Amygdala (tissue), 56 donors: ENCODE measurements at places on chromosomes 12 and 14.

GRCh38 chr12:109450980-109451379, 26.1 kb downstream of the KCTD10 start:
- no peak for DNase-seq

- DNase-seq: peak; percentile 34
Observed at GRCh38 chr12:71662849-71663560, 643 bp downstream of the ZFC3H1 start.

GRCh38 chr12:98513379-98514322, 1.7 kb upstream of the TMPO start:
- no peak for DNase-seq

DNA sequence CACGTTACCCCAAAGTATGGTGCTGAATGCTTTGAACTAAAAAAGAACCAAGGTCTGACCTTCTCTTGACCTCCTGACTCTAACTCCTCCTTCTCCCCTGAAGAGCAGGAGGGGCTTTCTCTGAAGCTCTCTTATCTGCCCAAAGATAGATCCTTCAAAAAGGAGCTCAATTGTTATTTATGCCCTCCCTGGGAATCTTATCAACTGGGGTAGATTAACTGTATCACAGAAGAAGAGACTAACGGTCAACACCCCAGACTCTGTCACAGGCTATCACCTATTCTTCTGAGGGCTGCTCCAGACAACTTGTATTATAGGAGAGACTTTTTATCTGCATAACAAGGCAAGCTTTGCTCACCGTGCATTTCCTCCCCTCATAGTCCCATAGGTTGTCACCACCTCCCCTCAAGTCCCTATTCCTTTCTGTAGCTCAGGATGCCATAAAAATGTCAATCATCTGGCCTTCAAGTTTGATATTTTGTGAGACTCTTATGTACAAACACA, 86.6 kb downstream of the PAPLN start:
- DNase-seq: no peak

GRCh38 chr12:125098676-125099408, 33.6 kb downstream of the AACS start:
- DNase-seq: no peak

GRCh38 chr14:68039593-68039992, 220.0 kb downstream of the RAD51B start:
- DNase-seq: no peak

DNA sequence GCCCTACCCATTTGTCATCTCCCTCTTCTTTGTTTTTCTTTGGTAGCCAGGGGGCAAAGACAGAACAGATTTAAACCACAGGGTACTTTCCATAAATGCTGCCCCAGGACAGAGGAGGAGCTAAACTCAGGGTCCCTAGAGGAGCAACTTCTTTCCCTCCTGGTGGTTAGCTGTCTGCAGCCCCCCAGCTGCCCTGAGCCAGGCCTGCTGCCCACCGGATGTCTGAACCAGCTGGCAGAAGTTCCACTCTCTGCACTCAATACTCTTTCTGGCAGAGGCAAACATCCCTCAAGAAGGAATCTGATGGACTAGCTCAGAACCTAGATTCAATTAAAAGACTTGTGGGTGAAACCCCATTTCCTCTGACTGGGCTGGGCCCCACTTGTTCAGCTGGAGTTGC, 10.7 kb downstream of the VDR start:
- DNase-seq: no peak

DNA sequence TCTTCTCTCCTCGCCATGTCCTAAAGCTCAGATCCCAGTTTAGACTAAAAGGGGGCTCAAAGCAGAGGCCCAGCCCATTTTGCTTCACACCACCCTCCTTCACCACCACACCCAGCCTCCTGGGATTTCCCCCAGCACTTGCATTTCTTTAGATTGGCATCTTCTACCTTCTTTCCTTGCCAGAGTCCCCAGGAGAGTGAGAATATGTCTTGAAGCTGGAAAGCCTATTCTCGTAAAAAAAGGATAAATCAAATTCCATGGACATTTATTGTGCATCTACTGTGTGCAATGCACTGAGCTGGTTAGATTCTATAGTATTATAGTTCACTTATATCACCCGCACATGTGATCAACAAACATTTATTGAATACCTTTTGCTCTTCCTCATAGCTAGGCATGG, 10.2 kb downstream of the FBXW8 start:
- no peak for DNase-seq

- no peak for DNase-seq
Observed at GRCh38 chr14:90545966-90546751, 149.3 kb downstream of the CALM1 start.

DNA sequence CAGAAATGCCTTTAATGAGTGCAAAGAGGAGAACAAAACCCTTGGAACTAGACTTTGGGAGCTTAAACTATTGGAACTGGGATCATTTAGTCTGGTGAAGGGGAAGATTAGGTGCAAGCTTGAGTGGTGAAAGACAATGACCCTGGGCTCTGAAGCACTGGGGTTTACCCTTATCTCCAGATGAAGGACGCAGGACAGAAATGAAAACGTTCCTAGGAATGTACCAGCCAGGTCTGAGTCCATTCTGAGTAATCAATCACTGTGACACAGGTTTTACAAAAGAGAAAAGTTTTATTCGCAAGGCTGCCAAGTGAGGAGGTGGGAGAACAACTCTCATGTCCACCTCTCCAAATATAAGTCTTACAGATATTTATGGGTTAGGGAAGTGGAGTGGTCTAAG, 249.1 kb downstream of the LRIG3 start:
- DNase-seq: no peak

- no peak for DNase-seq
Observed at GRCh38 chr12:124466216-124467128, 100.9 kb downstream of the NCOR2 start.

GRCh38 chr12:52790427-52791270, 5.3 kb downstream of the KRT3 start:
- no peak for DNase-seq

DNA sequence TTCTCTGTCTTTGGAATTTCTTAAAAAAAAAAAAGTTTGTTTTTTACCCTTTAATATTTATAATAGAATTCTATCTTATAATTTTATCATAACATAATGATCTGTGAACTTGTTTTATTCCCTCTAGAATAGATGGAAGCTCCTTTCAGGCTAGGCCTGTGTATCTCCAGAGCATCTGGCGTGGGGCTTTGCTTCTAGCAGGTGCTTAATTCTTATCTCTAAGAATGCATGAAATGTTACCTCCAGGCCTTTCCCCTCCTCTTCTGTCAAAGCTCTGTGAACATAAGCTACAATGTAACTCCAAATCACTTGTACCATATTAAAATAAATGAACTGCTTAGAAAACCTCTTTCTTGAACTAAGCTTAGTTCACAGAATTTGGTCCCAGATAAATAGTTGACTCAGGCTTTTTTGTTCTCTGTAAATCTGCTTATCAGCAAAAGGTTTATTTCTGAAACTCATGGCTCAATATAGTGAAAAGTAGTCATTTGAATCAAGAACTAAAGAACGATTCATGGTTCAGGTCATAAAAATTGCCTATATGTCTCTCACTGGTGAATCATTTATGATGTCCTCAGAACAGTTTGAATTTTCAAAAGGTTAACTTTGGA, 407.1 kb downstream of the TRHDE start:
- no peak for DNase-seq

DNA sequence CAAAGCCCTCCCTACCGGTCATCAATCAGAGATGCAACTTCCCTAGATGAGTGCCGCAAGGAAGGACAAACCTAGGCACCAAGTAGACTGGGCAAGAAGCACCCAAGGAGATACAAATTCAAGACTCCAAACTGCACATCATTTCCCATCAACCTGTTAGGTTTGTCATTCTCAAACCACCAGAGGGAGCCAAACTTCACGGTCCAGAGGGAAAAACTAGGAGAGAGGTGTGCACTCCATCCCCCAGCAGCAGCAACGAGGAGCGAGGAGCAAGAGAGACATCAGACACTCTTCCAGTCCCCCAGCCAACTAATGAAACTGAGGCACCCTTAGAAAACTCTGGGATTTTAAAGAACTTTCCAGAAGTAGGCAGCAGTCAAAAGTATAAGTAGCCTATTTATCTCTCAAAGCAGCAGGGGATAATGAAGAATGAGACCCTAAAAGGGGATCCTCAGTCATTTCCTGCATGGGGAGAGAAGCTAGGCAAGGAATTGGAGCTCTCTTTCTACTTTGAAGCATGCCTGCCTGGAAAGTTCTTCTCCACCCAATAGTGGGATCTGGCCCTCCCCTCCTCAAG, 37.0 kb upstream of the NT5DC3 start:
- DNase-seq: peak; percentile 13

GRCh38 chr12:124664395-124665111, 97.1 kb upstream of the NCOR2 start:
- no peak for DNase-seq

GRCh38 chr12:58640314-58640713, 280.0 kb downstream of the LRIG3 start:
- no peak for DNase-seq

DNA sequence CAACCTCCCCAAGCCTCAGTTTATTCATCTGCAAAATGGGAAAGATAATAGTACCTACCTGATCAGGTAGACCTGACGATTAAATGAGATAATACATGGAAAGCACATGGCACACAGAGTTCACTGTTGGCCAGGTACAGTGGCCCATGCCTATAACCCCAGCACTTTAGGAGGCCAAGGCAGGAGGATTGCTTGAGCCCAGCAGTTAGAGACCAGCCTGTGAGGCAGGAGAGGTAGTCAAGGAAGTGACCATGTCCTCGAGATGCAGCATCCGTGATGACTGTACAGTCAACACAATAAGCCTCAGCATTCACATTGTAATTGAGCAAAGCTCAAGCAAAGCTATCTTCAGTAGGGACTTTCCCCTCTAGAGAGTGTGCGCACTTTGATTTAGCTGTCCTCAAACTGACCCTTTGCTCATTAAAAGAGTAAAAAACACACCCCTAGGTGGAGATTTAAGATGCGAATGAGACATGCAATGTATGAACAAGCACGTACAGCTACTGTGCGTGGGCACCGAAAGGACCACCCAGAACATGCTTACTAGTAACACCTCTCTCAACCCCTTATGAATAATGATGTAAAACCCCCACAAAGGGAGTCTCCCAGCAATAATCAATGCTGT, 9.9 kb downstream of the ISCU start:
- DNase-seq: no peak

DNA sequence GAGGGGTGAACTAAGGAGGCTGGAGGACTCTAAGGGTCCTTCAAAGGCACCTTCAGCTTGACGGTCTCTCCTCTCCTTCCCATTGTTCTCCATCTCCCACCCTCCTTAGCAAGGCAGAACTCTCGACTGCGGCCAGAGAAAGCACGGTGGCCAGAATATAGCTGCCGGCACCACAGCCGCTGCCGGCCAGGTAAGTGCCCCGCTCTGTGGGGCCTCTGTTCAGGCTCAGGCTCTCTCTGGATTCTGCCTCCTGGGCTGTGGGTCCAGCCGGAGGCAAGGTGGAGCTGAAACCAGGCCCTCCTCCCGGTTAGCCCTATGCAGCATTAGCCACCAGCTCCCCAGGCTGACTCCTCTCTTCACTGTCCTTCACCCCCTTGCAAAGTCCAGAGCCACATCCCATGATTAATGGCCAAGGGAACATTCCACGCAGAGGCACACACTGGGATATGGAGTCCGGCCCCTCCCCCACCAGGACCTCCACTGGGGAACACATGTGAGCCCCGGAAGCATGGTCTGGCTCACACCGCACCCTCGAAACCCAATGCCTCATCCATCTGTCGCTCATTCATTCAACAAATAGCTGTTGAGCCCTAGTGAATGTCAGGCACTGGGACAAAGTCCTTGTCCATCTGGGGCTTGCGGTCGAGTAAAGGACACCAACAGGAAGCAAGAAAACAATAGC, 25.2 kb downstream of the LTBP2 start:
- DNase-seq: no peak

DNA sequence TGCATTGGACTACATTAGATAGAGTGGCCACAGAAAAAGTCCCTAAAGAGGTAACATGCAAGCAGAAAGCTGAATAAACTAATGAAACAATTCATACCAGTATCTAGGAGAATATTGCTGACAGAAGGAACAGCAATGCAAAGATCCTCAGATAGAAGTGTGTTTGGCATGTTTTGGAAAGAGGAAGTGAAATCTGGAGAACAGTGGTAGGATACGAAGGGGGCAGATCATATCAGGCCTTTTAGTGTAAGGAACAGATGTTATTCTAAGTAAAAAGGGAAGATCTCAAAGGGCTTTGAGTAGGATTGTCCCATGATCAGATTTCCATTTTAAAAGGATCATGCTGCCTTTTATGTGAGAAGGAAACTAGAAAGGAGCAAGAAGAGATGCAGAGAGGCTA, 342.9 kb downstream of the PAWR start:
- no peak for DNase-seq

- DNase-seq: no peak
Observed at GRCh38 chr12:131673888-131674257, 37.0 kb upstream of the SFSWAP start.

- DNase-seq: no peak
Observed at GRCh38 chr14:99401621-99402284, 78.9 kb downstream of the SETD3 start.

DNA sequence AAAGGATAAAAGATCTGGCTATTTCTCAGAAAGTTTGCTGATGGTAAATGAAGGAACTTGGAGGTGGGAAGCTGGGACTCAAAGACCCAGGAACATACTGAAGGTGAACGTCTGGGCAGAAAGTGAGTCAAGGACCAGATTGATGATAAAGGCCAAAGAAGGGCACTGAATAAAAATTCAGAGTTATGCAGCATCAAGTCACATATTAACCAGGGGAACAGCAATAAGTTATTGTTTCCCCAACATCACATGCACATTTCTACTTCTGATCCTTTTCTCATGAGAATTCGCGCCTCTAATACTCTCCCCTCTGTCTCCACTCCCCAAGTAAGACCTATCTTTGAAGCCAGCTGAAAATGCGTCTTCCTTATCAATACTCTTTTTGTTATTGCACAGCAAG, 71.8 kb upstream of the SLC35F4 start:
- DNase-seq: no peak

DNA sequence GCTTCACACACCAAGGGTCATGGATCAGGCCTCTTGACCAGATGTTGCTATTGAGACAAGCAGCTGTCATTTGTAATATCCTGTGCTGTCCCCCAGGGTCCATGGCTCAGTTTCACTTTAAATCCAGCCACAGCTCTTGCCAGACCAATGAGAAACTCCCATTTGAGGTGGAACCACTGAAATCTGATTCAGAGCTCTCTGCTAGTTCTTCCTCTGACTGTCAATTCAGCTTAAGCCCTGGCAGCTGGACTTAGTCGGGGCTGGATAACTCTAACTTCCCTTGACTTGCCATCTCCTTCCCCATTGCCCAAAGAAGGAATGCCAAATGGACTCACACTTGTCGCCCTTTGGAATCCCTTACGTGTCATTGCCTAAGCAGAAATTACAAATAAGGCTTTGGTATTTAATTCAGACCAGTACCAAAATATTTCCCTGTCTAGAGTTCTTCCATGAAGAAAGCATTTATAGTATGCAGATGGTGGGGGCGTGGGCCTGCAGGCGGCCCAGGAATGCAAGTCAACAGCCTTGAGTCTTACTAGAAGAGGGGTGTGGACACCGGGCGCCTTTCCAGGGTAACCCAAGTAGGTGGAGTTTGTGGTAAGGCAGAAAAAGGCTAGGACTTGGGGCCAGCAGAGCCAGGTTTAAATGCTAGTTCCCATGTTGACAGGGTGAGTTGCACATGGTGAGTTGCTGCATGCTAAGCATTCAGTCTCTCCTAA, 96.9 kb upstream of the TMPO start:
- no peak for DNase-seq
